ENCODE measurements at places on chromosomes 16 and 17. TPM values are rescaled to one million over a fixed set of nuclear protein-coding genes. Genes with fewer than 3 reads are reported as not detected.

HYDIN gene
- total RNA-seq = 7.0 TPM

DNA sequence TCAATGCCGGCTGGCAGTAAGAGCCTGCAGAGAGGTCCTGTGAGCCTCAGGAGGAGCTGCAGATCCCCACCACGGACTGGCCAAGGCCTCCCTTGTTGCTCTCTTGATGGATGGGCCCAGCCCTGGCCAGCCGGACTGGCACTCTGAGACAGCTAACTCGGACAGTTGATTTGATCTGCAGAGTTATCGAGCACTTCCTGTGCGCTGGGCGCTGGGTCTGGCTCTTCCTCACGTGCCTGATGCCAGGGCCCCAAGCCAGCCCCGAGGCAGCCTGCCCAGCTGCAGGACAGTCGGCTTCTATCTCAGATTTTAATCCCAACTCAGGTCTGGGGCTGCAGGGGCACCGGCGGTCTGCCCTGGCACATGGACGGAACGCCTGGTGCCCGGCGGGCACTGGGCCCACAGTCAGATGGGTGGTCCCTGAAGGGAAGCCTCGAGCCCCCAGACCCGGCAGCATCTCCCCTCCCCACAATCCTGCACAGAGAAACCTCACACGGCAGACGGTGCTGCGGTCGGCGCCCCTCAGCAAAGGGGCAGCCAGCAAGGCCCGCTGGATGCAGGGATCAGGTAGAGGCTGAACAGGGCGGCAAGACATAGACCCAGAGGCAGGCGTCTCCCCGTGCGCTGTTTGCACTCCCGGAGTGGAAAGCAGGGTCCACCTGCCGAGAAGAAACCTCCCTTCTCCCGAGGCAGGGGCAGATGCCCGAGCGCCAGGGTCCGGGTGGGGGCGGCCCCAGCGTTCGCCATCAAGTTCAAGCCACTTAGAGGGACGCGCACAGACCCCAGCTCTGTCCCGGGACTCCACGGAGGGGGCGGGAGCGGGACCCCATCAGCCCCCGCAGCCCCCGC is 34.0 kb downstream of the TIMM22 start:
- DNase-seq = peak; percentile 27

DNA sequence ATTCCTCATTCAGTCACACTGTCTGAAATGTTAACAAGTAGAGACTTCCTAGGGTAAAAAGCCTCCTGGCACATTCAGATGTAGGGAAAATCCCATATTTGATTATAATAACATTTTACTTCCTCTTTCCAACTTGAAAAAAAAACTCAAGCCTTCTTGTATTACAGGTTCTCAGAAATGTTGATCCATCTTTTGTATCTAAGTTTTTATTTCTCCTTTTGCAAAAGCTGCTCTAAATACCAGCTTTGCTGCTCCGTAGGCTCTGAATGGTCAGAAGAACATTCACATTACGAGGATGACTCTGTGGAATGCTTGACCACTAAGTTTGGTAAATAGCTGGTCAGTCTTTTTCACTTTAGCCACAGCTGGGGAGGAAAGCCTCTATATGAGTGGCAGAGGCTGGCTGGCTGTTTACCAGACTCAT is 13.2 kb upstream of the HEATR6 start:
- DNase-seq = no peak

DNA sequence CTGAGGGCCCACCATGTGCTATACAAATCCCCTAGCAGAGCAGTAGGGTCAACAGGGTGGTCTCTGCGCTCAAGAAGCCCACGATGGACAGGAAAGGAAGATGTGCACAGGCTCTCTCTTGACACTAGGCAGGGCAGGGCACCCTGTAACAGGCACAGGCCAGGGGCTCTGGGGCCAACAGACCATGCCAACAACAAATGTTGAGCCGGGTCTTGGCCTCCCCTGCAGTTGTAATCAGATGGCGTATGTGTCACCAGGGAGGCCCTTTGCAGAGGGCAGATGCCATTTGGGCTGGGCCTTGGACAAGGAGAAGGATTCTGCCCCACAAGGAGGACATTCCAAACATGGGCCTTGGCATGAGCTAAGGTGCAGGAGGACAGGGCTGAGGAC is 5.3 kb downstream of the TRPV1 start:
- no peak for DNase-seq
